ENCODE measurements at places on chromosomes 5 and 9.
A peak's percentile ranks its signal among the peaks of the same experiment; 100 is the strongest.

- DNase-seq, result no peak
Observed at GRCh38 chr9:124684169-124684568, 86.9 kb downstream of the NR6A1 start.

DNA sequence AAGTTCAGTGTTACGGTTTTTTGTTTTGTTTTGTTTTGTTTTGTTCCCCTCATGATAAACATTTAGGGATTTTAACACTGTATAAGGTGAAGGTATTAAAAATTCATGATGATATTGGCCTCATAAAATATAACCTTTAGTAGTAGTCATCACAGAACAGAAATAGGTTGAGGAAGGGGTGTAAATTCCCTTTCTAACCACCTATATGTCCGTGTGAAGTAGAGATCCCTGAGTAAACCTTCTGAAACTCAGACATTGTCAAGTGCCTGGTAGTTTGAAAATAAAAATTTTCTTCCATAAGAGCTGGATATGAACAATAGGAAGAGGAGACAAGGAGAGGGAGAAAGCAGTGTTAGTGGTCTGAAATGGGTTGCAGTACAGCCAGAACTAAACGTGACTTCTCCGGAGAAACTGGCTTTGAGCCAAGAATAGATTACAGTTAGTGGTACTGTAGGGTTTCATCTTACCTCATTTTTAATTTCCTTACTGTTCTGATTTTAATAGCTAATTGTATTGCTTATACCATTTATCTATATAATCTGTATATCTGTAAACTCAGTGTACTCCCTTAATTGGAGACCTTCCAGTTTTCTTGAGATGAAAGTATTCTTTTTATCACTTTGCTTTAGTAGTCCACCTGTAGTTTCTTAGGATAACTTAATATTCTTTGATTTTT lies 18.3 kb downstream of the UGCG start:
- DNase-seq, result no peak

- DNase-seq, result peak; percentile 45
Observed at GRCh38 chr5:163347671-163348070, 89.7 kb upstream of the CCNG1 start.

- peak; percentile 48 for DNase-seq
Observed at GRCh38 chr5:149421834-149422233, 42.7 kb upstream of the IL17B start.

- no peak for DNase-seq
Observed at GRCh38 chr5:179817890-179818745, 2.6 kb upstream of the SQSTM1 start.

- DNase-seq, result no peak
Observed at GRCh38 chr9:17669206-17669605, 90.3 kb downstream of the SH3GL2 start.

- peak; percentile 74 for DNase-seq
Observed at GRCh38 chr5:78405829-78406750, 45.7 kb downstream of the SCAMP1 start.

DNA sequence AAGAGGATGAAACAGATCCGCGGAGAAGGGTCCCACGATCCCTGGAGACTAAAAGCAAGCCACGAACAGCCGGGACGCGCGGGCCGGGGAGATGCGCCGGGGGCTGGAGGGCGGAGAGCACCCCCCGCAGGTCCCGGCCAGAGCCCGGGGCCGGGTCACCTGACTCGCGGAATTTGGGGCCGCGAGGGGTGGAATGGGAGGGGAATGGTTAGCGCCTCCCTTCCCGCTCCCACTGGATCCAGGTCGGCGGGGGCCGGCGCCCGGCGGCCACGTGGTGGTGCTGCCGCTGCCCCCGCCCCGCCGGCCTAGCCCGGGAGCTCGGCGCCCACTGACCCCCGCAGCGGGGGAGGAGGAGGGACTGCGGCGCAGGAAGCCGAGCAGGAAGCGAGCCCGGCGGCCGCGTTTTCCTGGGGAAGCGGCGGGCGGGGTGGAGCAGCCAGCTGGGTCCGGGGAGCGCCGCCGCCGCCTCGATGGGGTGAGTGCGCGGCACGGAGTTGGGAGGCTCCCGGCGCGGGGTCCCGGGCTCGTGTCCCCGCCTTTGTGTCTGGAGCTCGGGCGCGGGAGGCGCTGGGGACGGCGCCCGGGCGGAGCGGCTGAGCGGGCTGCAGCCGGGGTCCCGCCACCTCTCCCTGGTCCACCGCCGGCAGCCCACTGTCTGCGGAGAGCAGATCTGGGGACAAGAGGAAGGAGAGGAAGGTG lies at the start of gene RAI14:
TSS of gene RAI14 (plus strand) at position 328 of the 699 bp plus-strand sequence. CDS start 30,592 bp downstream, outside the sequence.
- DNase-seq, result peak; percentile 86

DNA sequence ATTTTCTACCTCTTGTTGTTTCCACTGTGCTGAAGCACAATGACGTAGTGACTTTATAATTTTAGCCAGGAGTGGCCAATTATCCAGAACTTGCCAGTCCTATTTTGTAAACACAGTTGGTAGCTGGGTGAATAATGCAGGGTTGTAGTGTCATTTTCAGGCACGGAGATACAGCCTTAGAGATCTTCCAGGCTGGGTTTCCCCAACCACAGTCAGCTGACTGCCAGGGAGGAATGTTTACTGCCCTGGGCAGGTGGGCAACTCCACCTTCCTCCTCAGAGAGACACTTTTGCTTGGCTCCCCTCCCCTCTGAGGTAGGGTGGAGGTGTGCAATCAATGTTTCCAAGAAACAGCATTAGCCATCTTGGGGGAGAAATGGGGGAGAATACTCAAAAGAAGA lies 228.1 kb upstream of the NR4A3 start:
- DNase-seq, result no peak

DNA sequence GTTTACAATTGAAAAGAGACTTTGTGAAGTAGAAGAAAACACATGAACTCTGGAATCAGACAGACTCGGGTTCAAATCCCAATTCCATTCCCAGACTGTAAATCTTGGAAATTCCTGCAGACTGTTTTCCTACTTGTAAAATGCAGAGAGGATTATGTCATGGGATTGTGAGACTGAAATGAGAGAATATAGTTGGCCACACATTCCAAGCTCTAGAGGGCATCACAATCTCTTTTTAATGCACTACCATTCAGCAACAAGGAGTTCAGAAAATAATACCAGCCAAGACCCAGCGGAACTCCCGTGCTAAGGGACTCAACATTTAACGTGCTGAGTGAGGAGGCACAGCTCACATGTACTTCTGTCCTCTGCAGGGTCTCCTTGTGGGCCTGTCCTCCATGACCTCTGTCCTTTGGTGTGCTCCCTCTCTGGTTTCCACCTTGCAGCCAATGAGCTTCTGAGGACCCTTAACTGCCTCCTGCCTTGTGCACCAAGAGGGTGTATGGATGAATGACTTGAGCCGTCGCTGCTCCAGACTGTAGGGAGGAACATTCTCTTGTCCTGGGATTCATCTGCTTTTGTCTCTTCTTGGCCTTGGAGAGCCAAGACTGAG lies 263.5 kb downstream of the NTRK2 start:
- peak; percentile 54 for DNase-seq

- DNase-seq, result no peak
Observed at GRCh38 chr5:16834029-16834428, 102.1 kb downstream of the MYO10 start.

GRCh38 chr9:124222918-124223720 lies 34.6 kb upstream of the NEK6 start:
- DNase-seq, result no peak

DNA sequence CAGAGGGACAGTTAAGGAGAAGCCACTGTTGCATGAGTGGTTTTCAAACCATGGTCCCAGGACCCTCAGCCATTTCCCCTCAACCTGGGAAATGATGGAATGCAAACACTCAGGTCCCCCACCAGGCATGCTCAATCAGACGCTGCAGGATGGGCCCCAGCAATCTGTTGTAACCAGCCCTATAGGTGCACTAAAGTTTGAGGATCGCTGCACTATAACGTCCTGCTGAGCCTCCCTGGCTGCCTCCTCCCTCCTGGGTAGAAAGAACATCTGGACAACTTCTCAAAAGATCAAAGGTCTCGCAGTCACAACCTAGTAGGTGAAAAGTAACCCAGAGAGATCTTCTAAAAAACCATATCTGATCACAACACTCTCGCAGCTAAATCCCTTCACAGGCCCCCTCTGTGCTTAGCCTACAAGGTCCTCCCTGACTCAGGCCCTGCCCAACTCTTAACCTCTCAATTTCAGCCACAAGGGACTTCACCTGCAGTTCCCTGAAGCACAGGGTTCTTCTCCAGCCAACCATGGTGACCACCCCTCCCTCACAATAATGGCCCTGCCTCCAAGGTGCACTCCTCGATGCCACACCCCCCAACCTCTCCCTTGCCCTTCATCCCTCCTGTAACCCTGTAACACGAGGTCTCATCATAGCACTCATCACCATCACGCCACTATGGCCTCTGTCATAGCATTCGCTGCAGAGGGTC lies 3.5 kb downstream of the SHB start:
- DNase-seq, result no peak

DNA sequence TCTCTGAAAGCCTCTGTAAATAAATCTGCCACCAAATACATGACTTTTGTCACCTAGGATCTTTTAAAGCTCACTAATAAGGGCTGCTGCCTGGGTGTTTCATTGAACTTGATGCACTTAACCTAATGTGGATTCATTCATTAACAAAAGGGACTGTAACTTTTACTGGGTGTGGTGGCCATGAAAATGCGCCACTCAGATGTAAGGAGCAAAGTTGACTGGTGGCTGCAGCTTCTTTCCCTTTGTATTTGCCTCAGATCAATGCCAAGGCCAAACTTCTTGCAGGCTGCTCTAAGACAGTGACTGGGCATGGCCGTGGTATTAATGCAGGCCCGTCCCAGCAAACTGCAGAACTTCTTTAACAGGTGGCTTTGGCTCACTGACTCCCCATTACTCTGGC lies 22.9 kb downstream of the FAM240B start:
- DNase-seq, result no peak

GRCh38 chr9:25472085-25472607 lies 206.1 kb downstream of the TUSC1 start:
- no peak for DNase-seq

GRCh38 chr9:17970277-17970676 lies 391.4 kb downstream of the SH3GL2 start:
- no peak for DNase-seq

GRCh38 chr5:78373231-78373630 lies 12.8 kb downstream of the SCAMP1 start:
- DNase-seq, result no peak

GRCh38 chr5:473551-474192 lies 30.7 kb downstream of the EXOC3 start:
- peak; percentile 40 for DNase-seq

DNA sequence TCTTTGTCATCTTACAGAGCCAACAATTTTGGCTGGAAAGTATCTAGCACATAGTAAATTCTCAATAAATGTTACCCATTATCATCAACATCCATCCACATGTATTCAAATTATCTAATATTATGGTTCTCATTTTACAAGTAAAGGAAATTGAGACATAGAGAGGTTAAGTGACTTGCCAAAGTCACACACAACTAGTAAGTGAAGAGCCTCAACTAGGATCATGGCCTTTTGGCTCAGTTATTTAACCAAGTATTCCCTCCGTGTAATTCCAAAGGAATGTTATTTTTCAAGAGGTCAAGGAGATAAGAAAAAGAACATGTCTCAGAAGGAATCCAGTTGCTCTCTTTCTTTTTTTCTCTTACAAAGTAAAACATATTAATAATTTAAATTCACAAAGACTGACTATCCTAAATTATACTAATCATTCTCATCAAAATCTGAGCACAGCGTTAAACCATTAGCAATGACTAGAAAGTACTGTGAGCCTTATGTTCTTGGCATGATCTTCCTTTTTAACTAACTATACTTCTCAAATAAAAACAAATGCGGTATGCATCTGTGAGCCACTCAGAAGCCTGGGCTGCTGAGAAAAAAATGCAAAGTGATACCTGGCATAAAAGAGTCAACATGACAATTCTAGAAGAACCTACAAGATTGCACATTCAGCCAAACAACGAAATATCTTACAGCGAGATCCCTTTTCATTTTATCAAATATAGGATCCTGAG lies 350.9 kb downstream of the GLIS3 start:
- DNase-seq, result peak; percentile 86

- no peak for DNase-seq
Observed at GRCh38 chr5:95839658-95840057, 17.1 kb upstream of the GLRX start.

DNA sequence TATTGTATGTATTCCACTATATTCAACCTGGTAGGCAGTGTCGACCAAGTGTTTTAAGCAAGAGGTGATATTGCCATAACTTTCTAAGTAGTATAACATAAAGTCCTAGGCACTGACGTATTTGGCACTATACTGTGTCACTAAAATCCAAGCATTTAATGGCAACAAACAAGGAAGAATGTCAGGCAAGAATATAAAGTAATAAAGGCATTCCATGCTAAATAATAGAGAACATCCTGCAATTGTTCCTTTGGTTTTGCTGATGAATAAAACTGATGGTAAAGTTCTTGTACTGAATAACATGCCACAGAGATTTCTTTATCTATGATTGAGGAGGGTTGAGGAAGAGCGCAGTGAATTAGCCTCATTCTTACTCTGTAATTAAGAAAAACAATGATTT lies 256.9 kb downstream of the HINT1 start:
- no peak for DNase-seq

- DNase-seq, result no peak
Observed at GRCh38 chr5:24141046-24141445, 503.7 kb downstream of the CDH10 start.

DNA sequence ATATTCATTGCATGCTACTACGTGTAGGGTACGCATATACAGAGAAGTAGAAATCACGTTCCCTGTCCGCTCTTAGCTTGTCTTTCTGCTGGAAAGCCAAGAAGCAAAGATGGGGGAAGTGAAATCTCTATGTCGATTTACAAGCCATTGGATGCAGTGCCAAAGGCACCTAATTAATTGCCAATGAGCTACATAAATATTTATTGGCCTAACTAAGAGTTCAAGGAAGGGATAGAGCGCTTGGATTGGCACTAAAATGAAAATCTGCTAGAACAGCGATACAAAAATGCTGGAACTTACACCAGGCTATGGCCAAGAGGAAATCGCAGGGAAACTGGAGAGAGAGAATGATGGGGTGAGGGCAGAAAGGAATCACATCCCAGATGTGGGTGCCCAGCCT lies 10.8 kb downstream of the SMIM23 start:
- no peak for DNase-seq

DNA sequence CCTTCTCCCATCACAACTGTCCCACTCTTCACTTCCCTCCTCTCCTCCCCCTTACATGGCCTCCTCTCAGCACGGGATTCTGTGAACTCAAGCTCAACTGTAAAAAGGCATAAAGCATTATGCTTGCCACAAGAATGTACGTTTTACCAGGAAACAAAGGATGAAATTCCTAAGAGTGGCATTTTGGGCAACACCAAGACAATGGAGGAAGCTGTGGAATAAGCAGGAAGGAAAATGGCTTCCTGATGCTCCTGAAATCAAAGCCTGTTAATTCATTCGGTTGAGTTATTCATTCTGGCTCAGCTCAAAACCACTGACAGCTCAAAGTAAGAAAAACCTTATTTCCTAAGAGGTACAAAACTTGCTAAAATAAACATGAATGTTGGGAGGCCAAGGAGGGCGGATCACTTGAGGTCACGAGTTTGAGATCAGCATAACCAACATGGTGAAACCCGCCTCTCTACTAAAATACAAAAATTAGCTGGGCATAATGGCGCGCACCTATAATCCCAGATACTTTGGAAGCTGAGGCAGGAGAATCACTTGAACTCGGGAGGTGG lies 40.8 kb upstream of the DMRT1 start:
- no peak for DNase-seq
